Erythroblast (primary cell): ENCODE measurements at places on chromosomes 7 and 10.

DNA sequence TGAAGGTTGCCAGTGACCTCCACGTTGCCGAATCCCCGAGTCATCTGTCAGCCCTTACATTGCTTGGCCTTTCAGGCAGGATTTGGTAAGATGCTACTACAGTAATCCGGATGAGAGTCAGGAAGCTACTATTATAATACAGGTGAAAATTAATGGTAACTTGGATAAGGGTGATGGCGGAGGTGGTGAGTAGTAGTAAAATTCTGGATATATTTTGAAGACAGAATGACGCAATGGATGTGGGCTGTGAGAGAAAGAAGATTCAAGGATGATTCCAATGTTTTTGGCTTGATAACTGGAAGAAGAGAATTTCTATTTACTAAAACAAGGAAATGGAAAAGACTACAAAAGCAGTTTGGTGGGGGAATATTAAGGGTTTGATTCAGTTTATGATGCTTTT lies 1.4 kb upstream of the DNAJB12 start:
- DNase-seq = peak; percentile 10

GRCh38 chr10:67812007-67812406 lies 26.0 kb downstream of the DNAJC12 start:
- no peak for DNase-seq

DNA sequence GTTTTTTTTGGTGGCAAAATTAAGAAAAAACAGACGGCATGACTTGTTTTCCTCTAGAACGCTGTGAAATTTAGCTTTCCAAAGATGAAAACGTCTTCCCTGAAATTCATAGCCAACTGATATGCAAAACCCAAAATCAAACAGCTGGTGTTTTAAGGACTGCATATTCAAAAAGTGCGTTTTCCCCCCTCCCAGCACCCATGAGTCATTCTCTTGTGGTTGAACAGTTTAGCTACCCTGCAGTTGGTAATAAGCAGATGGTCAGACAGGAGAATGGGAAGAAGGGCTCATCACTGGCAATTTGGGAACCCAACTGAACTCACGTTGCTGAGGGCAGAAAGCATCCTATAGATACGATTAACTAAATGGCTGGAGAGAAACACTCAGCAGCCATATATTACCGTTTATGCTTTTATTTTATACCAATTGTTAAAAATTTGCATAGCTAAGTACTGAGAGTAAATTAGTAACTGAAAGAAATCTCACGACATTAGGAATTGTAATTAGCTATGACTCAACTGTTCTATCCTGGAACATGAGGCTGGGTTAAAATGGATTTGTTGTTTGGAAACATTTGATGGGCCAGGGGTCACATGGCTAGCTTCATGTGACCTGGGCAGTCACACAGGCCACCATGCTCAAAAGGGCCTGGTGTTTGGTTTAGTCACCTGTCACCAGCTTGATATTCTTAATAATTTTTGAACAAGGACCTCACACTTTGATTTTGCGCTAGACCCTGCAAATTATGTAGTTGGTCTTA lies 343.1 kb downstream of the PHTF2 start:
- DNase-seq = no peak

GRCh38 chr10:1737222-1738061 lies at the start of gene ADARB2:
TSS of gene ADARB2 (minus strand) at chr10:1737525.
- no peak for DNase-seq

DNA sequence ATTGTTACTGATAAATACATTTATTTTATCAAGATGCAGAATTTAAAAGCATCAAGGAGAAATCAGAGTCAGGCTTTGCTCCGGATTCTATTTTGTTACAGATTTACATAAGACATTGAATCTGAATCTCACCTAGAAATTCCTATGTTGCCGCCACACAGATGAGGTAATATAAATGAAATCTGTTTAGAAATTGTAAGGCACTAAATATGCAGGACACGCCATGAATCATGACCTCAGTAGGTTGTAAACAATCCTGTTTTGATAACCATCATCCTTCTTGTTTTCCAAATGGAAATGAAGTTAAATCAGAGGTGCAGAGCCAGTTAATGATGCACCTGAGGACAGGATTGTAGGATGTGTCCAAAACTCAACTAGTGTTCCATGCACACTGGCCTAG lies 778.0 kb downstream of the MAGI2 start:
- DNase-seq = no peak
